Smooth muscle cell of the pulmonary artery (primary cell): ENCODE measurements at places on chromosomes 7 and 10. TPM values are rescaled to one million over a fixed set of nuclear protein-coding genes. Genes with fewer than 3 reads are reported as not detected.

EEF1AKMT2 gene
- total RNA-seq = 15.7 and 23.4 TPM in 2 replicates

PVRIG gene
- total RNA-seq = not detected in 2 replicates

CPN1 gene
- total RNA-seq = not detected in 2 replicates

PRKCQ gene
- 0.03 TPM in 1 of 2 replicates, not detected in the other for total RNA-seq

FAM107B gene
- 43.5 TPM in 2 replicates for total RNA-seq

SLC39A12 gene
- not detected in 2 replicates for total RNA-seq

STEAP4 gene
- total RNA-seq = 0.96 and 5.9 TPM in 2 replicates

CELF2 gene
- 18.1 and 39.4 TPM in 2 replicates for total RNA-seq

AOAH gene
- not detected in 2 replicates for total RNA-seq

COA1 gene
- total RNA-seq = 29.5 and 34.9 TPM in 2 replicates

SPACDR gene
- total RNA-seq = 0.65 and 0.96 TPM in 2 replicates

GRM8 gene
- 0.13 TPM in 1 of 2 replicates, not detected in the other for total RNA-seq

KCNMA1 gene
- total RNA-seq = 71.3 and 116 TPM in 2 replicates

SH2B2 gene
- 3.1 and 7.1 TPM in 2 replicates for total RNA-seq

C10orf71 gene
- total RNA-seq = not detected in 2 replicates

ZC3HAV1L gene
- 17.9 and 23.7 TPM in 2 replicates for total RNA-seq

GIMAP1 gene
- total RNA-seq = 0.03 TPM in 1 of 2 replicates, not detected in the other

VWDE gene
- under 0.01 TPM in 1 of 2 replicates, not detected in the other for total RNA-seq

SUN3 gene
- total RNA-seq = not detected in 2 replicates

NOBOX gene
- total RNA-seq = not detected in 2 replicates

CHCHD2 gene
- 166 and 200 TPM in 2 replicates for total RNA-seq

MYO3A gene
- total RNA-seq = not detected in 2 replicates

IKZF1 gene
- not detected in 2 replicates for total RNA-seq

CTAGE8 gene
- total RNA-seq = 0.17 TPM in 1 of 2 replicates, not detected in the other

LYZL2 gene
- not detected in 2 replicates for total RNA-seq

PPP1R9A gene
- 0.07 and 0.78 TPM in 2 replicates for total RNA-seq

GRB10 gene
- 57.1 and 63.6 TPM in 2 replicates for total RNA-seq

AKR1E2 gene
- total RNA-seq = 9.5 and 18.4 TPM in 2 replicates

FAM24B gene
- total RNA-seq = 2.2 and 2.7 TPM in 2 replicates

ARHGAP19 gene
- total RNA-seq = 2.6 and 5.3 TPM in 2 replicates

IL6 gene
- 62.2 and 108 TPM in 2 replicates for total RNA-seq

GRID1 gene
- total RNA-seq = 0.03 and 0.46 TPM in 2 replicates

ZNF438 gene
- 3.1 TPM in 2 replicates for total RNA-seq

DRGX gene
- not detected in 2 replicates for total RNA-seq

PALS2 gene
- total RNA-seq = 22.5 and 24.4 TPM in 2 replicates

H2BK1 gene
- total RNA-seq = not detected in 2 replicates

AGAP9 gene
- 2.2 and 4.0 TPM in 2 replicates for total RNA-seq

TRIL gene
- 0.40 and 1.8 TPM in 2 replicates for total RNA-seq

MBL2 gene
- total RNA-seq = not detected in 2 replicates
